ENCODE measurements at places on chromosomes 3 and 15.

DNA sequence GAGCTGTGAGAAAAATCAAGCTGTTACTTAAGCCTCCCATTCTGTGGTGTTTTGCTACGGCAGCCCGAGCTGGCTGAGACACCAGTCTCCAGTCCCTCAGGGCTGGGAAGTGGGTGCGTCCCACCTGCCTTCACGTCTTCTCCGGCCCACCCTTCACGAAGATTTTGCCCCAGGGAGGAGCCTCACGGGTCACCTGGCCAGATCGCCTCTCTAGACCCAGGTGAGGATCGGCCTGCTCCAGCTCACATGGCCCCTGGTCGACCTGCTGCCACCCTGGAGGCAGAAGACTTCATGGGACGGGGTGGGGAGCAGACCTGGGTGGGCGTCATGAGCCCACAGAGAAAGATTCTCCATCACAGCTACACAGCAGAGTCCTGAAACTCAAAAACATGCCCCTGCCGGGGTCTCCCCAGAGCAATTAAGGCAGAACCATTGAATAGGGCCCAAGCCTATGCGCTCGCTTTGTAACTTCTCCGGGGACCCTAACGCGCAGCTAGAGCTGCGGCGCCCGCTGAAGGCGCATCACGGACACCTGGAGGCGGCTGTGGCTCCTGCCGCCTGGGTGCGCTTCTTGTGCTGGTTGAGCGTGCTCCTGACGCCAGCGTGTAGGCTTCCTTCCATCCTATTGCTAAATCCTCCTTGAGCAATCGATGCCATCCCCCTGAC lies 92.6 kb upstream of the ALDH1A3 start:
- no peak for DNase-seq

DNA sequence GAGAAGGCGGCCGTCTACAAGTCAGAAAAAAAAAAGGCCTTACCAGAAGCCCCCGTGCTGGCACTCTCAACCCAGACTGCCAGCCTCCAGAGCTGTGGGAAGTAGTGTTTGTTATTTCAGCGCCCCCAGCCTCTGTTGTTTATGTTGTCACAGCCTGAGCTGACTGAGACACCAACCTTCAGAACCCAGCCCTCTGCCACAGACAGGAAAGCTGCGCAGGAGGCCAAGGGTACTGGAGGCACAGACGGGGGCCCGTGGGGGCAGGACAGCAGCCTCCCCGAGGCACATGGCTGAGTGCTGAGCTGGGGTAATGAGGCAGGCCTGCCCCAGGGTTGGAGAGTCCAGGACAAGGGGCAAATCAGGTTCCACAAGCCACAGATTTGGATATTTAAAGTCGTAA lies 33.7 kb downstream of the HCN4 start:
- DNase-seq = no peak

DNA sequence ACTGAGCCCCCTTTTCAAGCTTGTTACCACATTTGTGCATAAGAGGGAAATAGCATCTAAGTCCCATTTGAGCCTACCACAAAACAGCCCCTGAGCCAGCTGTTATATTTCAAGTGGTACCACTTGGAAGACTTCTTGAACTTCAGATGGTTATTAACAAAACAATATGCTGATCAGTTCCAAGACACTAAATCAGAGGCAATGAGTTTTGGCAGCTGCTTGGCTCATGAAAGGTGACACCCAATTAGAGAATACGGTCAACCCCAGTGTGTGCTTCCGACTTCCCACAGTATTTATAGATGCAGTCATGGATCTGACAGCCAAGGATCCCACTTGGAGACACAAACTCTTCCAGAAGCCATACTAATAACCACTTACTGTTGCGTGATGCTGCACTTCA lies 469.6 kb upstream of the PPP2R3A start:
- no peak for DNase-seq

- DNase-seq = no peak
Measured at GRCh38 chr3:78026318-78026828, 986.5 kb downstream of the ROBO2 start.

DNA sequence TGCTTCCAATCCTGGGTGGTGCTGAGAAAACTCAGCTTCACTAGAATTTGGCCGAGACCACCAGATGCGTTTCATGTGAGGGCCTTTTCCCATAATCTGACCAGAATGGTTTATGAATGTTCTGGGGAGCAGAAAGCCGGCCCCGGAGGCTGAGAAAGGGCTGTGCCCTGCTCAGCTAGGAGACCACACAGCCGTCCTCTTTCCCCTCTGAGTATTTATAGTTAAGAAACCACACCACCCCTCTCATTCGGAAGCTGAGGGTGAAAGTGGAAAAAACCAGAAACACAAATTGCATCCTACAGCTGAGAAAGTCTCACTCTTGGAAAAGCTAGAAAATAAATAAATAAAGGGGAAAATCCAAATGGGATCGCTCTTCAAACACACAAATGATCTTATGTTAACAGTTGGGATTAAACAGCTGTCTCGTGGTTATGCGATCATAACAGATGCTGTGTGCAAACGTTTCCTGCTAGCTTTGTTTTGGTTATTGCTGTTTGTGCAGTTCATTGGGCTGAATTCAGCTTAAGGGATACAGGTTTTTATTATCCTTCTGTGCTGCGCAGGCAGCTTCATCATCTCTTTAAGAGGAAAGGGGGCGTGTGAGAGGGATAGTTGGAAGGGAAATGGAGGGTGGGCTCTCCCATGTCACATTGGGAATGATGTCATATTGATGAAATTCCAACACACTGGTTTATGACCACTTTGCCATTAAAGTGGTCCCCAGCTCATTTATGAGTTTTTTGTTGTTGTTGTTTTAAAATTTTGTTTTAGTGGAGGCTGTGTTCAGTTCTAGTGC lies 1026.2 kb upstream of the NR2F2 start:
- DNase-seq = peak; percentile 71

GRCh38 chr15:54605556-54605955 lies 591.2 kb downstream of the RSL24D1 start:
- DNase-seq = no peak

DNA sequence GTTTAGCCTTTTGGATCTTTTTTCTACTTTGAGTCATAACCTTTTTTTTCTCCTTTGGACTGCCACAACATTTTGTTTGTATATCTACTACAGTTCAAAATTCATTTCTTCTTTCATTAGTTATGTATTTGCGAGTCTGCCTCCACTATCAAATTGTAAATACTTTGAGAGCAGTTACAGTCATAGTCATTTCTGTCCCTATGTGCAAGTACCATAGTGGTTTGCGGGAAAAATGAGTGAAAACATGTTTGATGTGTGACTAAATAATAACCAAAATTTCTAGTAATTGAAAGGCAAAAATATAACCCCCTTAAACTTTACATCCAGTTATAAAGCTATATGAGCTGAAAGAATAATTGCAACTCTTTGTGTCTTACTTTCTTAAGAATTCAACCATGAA lies 45.8 kb upstream of the CCDC50 start:
- no peak for DNase-seq

GRCh38 chr3:54344601-54345231 lies 222.4 kb downstream of the CACNA2D3 start:
- DNase-seq = no peak

- no peak for DNase-seq
Measured at GRCh38 chr15:48785195-48785594, 25.7 kb downstream of the CEP152 start.

GRCh38 chr3:122908251-122908650 lies 113.4 kb downstream of the SLC49A4 start:
- DNase-seq = no peak

DNA sequence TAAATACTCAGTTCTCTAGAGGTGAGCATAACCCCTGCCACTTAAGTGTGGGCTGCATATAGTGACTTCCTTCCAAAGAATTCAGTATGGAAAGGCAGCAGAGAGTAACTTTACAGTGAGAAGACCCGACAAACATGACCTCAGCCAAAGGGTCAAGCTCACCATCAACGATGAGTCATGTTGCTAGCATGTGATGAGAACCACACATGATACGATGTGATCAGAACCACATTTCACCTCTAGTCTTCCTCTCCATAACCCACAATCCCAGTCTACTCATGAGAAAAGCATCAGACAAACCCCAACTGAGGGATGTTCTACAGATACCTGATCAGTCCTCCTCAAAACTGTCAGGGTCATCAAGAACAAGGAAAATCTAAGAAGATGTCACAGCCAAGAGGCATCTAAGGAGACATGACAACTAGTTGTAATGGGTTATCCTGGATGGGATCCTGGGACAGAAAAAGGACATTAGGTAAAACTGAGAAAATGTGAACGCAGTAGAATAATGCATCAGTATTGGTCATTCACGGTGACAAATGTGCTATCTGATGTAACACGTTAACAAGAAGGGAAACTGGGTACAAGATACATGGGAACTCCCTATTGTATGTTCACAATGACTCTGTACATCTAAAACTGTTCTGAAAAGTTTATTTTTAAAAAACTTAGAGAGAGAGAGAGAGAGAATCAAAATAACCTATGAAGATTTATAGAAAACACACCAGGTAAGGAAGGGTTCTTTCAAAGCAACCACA lies 28.3 kb downstream of the SEC61A1 start:
- peak; percentile 3 for DNase-seq
